ENCODE measurements at places on chromosomes 13 and 19.

DNA sequence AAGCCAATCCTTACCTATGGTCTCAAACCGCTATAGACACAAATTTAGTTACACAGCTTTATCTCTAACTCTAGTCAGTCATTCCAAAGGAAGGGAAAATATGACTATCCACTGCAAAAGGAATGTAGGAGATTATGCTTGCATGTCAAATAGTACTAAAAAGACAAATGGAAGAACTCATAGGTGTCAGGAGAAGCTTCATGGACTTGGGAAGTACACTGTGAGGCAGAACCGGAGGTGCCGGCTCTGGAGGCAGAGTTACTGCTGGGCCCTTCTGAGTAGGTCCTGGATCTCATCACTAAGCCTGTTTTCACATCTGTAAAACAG, 97.5 kb downstream of the FOXO1 start:
- no peak for DNase-seq

- no peak for DNase-seq
Measured at GRCh38 chr19:39874404-39874803, 28.2 kb upstream of the FBL start.

DNA sequence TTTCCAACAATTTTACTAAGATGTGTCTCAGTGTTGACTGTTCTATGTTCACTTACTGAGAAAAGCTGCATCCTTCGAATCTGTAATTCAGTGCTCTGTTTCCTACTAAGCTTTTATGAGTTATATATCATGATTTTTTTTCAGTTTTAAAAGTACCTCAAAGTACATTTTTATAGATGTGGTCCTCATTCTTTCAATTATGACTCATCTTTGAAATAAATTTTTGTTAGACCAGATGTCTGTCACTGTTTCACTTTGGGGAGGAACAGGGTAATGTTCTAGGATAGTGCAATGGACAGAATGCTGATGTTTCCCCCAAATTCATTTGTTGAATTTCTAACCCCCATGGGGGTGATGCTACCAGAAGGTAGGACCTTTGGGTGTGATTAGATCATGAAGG, 74.8 kb downstream of the NALCN start:
- DNase-seq = no peak

- no peak for DNase-seq
Measured at GRCh38 chr19:17235971-17236777, 9.5 kb downstream of the NR2F6 start.

GRCh38 chr19:45637890-45638667, 1.1 kb downstream of the EML2 start:
- DNase-seq = peak; percentile 65

GRCh38 chr19:16714702-16715287, 4.9 kb upstream of the NWD1 start:
- DNase-seq = peak; percentile 27

DNA sequence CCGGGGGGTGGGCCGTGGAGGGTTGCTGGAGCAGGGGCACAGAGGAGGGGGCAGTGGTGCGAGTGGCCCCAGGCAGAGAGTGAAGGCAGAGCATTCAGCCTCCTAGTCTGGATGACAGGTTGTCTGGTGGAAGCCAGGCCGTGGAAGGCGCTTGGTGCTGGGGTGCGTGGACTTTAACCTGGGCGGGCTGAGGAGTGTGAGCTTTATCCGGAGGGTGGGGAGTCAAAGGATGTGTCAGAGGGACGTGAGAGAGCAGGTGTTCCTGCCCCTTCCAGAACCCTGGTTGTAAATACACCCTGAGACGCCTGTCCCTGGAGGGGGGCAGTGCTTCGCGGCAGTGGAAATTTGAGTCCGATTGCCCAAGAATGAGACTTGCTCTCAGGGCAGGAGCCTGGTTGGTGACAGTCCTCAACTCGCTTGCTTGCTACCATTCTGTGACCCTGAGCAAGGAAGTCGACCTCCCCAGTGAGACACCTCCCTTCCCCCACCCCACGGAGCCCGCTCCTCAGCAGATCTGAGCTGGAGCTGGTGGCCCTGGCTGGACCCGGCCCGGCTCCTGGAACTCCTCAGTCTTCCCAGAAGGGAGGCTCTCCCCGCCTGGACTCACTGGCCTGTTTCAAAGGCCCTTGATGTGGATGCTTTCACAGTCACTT, 2.3 kb downstream of the SPPL2B start:
- no peak for DNase-seq

DNA sequence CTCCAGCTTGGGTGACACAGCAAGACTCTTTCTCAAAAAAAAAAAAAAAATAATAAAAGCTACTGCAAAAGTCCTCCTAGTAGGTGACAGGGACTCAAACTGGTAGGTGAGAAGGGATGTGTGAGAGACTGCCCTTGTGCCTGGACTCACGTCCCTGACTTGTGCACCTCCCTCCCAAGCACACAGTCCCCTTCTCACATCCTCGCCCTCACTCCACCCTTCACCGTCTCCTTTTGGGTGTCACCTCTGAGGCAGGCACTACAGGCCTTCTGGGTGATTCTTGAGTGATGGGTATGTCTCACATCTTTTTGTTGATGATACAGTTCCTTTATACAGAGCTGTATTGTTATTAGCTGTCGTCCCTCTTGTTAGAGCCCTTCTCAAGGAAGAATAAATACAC, 170.5 kb downstream of the TM9SF2 start:
- DNase-seq = no peak

- DNase-seq = no peak
Measured at GRCh38 chr19:54352041-54352440, 12.7 kb downstream of the LAIR1 start.

- no peak for DNase-seq
Measured at GRCh38 chr13:95546919-95547318, 5.6 kb upstream of the CLDN10 start.

DNA sequence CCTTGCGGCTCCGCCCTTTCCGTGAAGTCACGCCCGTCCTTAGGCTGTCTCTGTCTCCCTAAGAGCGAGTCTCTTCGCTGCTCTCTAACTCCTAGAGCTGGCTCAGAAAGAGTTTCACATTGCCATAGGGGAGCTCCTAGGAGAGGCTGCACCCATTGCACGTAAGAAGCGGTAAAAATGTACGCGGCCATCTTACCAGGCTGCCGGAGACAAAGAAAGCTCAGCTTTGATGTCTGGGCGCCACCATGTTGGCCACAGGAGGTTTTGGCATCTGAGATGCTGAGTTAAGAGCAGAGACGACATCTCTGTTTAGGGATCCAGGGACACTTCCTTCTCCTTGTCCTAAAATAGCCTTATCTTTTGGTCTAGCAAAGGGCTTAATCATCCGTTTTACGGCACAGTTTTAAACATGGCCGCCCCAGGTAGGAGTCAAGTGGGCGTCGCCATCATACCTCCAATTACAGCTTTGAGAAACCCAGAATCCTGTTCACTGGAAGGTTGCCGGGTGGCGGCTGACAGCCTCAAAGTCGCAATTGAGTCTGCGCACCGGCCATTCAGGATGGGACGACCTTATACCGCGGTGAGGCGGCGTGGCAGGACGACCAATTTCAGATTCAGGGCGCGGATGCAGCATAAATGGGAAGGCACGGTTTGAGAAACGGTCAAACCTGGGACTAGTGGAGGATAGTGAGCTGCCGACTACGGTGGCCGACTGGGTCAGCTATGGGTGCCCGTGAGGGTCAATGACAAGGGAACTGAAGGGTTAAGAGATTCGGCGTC, at the start of gene ZNF793:
ZNF793 (plus strand) TSS at position 553 of the 780 bp plus-strand sequence. CDS start 16,501 bp downstream, outside the sequence.
- peak; percentile 53 for DNase-seq

- no peak for DNase-seq
Measured at GRCh38 chr13:93853912-93854311, 625.6 kb downstream of the DCT start.

DNA sequence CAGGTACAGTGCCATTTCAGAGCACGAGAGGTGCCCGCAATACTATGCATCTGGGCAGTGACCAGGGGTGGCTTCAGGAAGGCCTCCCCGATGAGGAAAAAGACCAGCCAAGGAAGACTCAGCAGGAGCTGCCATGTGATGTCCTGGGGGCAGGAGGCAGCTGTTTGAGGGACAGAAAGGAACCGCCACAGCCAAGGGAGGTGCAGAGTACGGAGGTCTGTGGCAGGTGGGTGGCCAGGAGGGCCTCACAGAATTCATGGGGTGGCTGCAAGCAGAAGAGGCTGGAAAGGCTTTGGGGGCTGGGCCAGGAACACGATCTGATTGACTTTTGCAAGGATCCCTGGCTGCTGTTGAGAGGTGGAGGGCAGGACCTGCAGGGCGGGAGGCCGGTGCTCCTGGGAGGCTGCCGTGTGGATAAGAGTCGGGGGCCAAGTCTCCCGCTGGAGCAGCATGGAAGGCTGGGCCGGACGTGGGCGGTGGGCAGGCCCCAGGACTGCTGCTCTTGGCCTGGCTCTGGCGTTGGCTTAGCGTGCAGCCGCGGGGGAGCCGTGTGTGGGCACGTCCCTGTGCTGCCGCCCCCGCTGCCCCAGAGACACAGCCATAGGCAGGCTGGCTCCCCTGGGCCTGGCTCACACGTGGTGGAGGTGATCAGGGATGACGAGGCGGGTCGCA, 29.1 kb downstream of the CEBPA start:
- DNase-seq = no peak

DNA sequence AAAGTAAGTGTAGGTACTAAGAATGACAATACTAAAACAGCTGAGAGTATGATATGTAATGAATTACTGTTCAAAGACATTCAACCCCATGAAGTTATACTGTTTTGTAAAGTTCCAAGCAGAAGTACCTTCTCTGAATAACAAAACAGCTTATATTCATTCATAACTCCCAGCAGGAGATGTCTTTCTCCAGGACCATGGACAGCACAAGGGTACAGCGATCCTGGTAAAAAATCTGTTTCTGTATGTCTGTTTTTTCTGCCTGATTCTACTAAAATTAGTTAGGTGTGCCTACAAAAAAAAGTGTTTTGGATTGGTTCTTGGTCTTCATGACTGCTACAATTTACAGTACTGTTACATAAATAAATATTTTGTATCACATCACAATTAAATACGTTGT, 172.5 kb upstream of the SLITRK5 start:
- no peak for DNase-seq

GRCh38 chr13:51584731-51585672, 740 bp downstream of the WDFY2 start:
- peak; percentile 14 for DNase-seq

DNA sequence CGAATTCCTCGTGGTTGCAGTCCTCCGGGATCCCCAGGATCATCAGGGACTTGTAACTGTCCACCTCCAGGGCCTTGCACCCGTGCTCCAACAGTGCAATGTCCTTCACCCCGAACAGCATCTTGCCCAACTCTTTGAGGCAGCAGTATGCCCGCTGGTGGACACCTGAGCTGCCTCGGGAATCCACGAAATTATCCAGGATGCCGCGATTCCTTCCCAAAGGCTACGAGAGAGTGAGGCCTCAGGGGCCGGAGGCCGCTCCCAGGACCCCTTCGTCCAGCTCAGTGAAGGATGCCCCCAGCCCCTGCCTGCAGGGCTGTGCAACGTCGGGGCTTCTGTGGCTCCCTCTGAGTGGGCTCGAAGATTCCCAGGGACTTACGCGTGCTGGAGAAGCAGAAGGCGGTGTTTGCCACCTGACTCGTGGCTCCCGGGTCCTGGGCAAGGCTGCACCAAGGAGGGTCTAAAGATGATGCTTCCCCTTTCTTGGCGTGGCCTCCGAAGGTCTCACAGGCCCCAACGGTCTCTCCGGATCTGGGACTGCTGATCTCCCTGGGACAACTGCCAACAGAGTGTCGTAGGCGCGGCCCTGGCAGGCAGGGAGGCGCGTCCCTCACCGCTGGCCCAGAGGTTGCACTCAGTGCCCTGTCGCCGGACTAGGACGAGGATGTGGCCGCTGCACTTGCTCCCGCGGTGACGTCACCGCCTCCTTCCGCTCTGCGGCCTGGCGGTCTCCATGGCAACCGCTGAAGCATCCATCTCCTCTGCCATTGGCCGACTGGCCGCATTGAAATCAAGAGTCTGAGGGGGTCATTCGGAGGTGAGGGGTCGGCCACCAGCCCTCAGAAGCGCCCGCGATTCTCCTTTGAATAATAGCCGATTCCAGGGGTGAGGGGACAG, at the start of gene PNMA8C:
PNMA8C (minus strand) TSS at position 698 of the 897 bp plus-strand sequence; CDS start at position 121, 577 bp downstream.
- DNase-seq = no peak

Measured in kidney glomerular epithelial cell (primary cell).